NCI-H460 (cell line): ENCODE measurements at places on chromosomes 7 and 10.

- DNase-seq: no peak
Measured at GRCh38 chr10:92742331-92743228, 52.8 kb downstream of the HHEX start.

GRCh38 chr10:3122486-3123205 lies 49.9 kb downstream of the PITRM1 start:
- DNase-seq: peak; percentile 30

- no peak for DNase-seq
Measured at GRCh38 chr7:122544463-122544862, 154.5 kb downstream of the RNF133 start.

DNA sequence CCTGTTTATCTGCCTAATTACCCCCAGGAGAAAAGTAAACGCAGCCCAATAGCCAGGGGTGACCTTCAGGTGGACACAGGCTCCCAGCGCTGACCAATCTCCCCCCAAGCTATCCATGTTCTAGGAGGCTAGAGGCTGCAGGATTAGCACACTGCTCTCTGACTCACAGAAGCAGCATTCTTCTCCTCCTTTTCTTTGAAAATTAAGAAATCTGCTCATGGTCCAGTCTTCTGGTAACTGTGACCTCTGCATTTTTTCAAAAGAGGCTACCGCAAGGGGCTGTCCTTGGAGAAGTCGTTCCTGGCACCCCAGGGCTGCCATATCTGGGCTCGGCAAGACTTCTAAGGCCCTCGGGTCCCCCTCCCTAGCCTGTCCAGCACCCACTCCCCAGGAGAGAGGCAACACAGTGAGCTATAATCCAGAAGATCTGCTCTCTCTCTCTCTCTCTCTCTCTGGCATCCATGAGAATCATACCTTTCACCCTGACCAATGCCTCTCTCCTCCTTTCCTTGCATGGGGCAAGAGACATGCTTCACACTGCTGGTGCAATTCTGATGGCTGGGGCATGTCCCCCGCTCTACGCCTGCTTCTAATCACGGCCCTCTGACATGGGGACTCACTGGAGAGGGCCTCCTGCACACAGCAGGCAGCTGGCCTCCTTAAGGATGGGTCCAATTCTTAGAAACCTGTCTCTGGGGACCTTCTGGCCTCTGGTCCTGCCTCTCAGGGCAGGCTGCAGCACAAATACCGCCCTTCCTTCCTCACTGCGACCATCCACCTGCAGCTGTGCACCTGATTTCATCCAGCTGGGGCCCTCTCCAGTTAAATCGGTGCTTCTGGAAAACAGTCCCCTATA lies 27.3 kb downstream of the ANXA11 start:
- no peak for DNase-seq

DNA sequence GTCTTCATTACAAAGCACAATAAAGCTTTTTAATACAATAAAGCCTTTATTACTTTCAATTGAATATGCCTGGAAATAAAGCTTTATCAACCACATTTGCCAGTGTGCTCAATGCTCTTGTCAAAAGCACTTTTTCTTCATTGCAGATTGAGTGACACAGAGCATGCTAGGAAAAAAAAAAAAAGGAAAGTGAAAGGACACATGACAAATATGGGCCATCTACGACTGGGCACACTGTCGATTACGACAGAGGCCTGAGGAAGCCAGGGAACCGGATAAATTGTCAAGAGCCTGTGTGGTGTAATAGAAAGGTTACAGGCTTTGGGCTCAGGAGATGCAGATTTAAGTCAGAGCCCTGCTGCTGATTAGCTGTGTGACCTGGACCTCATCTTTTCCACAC lies 84.8 kb upstream of the LRGUK start:
- no peak for DNase-seq

GRCh38 chr7:115802415-115802814 lies 228.1 kb downstream of the TFEC start:
- DNase-seq: no peak

DNA sequence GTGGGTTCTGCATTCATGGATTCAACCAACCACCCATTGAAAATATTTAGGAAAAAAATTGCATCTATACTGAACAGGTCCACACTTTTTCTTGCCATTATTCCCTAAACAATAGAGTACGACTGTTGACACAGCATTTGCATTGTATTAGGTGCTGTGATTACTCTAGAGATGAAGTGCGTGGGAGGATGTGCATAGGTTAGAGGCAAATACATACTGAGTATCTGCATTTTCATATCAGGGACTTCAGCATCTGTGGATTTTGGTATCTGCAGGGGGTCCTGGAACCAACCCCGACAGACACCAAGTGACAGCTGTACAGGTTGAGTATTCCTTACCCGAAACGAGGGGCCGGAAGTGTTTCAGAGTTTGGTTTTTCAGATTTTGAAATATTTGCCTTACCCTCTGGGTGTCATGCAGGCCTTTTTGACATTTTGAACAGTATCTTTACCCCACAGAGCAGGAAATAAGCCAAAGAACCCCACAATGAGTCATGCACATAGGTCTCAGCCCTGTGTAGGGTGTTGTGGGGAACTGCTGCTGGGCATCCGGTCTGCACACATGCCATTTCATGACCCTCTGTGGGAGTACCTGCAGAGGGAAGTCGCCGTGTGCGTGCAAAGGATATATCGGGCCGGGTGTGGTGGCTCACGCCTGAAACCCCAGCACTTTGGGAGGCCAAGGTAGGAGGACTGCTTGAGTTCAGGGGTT lies 14.5 kb downstream of the NUDT5 start:
- no peak for DNase-seq

- DNase-seq: peak; percentile 54
Measured at GRCh38 chr7:124263232-124263827, 230.5 kb upstream of the TMEM229A start.

GRCh38 chr10:14474656-14475055 lies 143.9 kb upstream of the FRMD4A start:
- no peak for DNase-seq

DNA sequence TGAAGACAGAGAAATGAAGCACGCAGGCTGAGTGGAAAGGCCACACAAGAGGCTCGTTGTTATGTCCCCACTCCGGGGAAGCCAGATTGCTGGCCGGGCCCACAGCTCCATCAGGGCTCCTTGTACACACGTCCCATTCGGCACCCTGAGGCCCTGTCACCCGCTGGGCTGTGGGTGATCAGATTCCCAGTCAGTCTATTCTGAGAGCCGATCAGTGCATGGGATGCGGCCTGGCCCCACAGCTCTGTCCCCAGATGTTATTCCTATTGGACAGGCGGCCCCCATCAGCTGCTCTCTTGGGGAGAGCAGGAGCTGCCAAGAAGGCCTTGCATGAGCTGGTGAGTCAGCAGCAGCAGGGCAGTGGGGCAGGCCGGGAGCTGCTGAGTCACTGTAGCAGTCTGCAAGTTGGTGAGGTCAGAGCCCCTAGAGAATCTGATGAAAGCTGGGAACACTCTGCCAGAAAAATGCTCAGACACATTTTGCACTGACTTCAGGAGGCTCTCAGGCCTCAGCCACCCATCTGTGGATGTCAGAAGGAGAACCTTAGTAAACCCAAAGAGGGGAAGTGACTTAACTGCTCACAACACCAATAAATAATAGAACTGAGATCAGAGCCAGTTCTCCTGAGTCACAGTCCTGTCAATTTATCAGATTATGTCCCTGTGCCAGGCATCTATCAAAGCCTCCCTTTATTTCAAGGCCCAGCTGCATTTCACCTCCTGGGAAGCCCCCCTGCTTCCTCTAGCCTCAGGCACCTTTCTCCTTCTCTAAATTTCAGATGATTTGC lies 9.4 kb upstream of the PSAP start:
- DNase-seq: peak; percentile 98

- peak; percentile 49 for DNase-seq
Measured at GRCh38 chr7:74449809-74450397, 3.8 kb upstream of the GTF2IRD1 start.

DNA sequence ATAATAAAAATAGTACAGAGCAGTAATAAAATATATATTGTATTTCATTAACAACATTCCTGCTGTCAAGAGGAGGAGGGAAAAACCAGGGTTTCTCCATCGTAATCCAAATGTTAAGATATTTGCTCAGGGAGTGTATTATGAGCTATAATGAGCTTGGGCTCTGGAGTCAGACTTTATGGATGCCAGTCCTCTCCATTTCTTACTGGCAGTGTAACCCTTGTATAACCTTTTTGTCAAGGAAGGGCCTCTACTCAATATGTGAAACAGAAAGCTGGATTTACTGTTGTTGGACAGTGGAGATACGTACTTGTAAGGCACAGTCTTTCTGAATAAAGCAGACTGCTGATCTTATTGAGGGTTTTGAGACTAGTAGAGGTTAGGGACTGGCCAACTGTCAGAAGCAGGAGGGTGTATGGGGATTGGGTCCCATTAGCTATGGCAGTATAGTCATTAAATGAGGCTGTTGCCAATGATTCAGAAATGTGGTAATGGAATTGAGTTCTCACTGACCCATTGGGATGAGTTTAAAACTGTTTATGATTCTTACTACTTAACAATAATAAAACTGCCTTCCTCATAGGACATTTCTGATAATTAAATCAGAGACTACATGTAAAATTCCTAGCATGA lies 56.5 kb downstream of the ZNF277 start:
- DNase-seq: no peak

GRCh38 chr7:103867874-103868273 lies 121.6 kb downstream of the RELN start:
- DNase-seq: no peak

- no peak for DNase-seq
Measured at GRCh38 chr10:120429395-120429794, 27.6 kb upstream of the PLPP4 start.

DNA sequence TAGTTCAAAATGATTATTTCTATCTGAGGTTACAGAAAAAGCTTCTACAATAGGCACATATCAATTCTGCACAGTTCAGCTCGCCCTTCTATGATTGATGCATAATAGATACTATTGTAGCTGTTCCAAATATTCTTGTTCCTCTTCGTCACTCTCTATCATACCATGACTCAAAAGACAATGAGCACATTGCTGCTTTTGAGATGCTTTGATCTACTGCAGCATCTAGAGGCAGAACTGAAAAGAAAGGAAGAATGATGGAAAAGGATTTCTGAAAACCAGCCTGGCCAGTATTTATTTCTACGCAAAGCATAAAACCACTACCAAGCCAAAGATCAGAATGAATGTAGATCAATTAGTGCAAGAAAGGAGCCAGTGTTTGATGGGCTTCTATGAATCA lies 59.3 kb upstream of the PLXDC2 start:
- no peak for DNase-seq

DNA sequence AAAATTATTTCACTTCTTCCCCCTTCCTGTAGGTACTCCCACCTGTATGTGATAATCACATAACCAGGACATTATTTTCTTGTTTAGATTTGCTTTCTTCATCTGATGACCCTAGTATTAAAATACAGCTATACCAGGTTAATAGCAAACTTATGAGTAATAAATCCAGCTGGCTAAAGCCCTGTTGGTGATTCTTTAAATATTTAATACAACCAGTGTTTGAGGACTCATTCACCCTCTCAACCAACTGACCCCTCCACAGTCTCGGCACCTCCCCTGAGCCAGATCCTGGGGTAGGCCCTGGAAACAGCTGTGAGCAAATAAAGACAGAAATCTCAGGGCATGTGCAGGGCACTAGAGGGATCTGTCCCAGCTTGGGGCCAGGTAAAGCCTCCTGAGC lies 58.5 kb downstream of the BLNK start:
- no peak for DNase-seq

- no peak for DNase-seq
Measured at GRCh38 chr7:50826371-50827172, 43.9 kb upstream of the GRB10 start.

DNA sequence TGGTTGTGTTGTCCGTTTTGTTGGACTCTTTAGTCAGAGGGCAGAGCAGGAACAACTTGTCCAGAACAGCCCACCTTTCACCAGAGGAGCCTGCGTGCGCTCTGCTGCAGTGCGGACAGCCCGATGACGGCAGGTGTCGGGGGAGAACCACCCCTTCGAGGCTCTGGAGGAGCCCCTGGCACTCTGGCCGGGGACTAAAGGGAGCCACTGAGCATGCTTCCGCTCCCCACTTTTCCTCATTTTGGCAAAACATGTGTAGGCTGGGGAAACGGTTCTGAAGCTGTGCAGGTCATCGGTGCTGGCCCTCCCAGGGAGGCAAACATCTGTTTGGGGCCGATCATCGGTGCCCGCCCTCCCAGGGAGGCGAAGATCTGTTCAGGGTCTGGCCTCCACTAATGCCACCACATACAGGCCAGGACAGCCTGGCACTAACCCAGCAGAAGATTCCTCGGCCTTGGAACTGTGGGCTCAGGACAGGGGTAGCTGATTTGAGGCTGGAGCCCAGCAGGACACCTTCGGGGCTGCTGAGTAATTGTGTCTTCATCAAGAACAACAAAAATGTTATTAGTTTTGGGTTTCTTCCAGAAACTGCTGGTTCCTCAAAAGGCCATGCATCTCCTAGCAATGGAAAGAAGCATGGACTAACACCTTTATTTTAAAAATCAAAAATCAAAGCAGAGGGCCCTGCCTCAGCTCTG lies 124.4 kb upstream of the TCERG1L start:
- no peak for DNase-seq

- DNase-seq: no peak
Measured at GRCh38 chr7:2738766-2739549, 51.0 kb downstream of the AMZ1 start.

DNA sequence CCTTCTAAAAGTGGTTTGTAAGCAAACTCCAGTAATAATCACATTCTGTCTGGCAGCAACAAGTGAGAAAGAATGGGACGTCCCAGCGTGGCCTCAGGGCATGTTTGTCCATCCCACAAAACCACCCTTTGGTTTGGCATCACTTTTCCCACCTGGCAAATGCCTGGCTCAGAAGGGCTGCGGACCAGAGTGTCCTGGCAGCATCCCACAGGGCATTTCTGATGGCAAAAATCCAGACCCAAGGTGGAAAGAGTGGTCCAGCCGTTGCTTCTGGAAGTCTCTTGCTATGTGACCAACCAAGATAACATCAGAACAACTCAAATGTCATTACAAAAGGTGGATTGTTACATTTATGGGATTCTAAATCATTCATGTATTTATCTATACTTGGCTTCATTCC lies 174.4 kb downstream of the CREB5 start:
- DNase-seq: no peak

- DNase-seq: no peak
Measured at GRCh38 chr10:79139124-79139835, 70.5 kb downstream of the ZMIZ1 start.

DNA sequence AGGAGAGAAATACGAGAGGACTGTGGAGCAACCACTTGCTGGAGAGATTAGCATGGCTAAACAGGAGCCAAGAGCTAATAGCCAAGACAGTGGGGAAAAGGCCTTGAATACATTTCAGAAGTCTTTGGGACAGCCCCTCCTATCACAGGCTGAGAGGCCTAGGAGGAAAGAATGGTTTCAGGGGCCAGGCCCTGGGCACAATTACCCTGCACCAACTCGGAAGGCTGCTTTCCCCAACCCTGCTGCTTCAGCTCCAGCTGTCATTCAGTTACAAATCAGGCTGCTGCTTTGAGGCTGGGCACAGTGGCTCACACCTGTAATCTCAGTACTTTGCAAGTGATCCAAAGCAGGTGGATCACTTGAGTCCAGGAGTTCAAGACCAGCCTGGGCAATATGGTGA lies 32.0 kb upstream of the SLC35G1 start:
- no peak for DNase-seq

GRCh38 chr10:46317370-46317769 lies 30.6 kb downstream of the ANTXRL start:
- no peak for DNase-seq
